ENCODE measurements at places on chromosomes 13 and 19.

GRCh38 chr13:101594936-101595335, 142.5 kb downstream of the ITGBL1 start:
- no peak for DNase-seq

GRCh38 chr13:90872491-90873025, 474.9 kb upstream of the MIR17HG start:
- DNase-seq = no peak

GRCh38 chr13:94660695-94661326, 51.5 kb downstream of the SOX21 start:
- DNase-seq = no peak

DNA sequence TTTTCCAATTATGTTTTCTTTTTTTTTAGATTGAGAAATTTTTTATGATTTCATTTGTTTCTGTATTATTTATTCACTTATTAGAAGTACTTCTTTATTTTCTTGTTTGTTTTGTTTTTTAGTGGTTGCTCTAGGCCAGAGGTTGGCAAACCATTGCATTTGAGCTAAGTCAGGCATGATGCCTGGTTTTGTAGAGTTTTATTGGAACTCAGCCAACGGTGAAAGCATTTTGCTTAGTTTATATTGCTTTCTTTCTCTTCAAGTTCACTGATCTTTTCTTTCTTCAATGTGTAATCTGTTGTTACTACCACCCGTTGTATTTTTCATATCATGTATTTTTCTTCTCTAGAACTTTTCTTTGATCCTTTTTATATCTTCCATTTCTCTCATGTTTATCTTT, 19.7 kb downstream of the ZNF567 start:
- DNase-seq = no peak

DNA sequence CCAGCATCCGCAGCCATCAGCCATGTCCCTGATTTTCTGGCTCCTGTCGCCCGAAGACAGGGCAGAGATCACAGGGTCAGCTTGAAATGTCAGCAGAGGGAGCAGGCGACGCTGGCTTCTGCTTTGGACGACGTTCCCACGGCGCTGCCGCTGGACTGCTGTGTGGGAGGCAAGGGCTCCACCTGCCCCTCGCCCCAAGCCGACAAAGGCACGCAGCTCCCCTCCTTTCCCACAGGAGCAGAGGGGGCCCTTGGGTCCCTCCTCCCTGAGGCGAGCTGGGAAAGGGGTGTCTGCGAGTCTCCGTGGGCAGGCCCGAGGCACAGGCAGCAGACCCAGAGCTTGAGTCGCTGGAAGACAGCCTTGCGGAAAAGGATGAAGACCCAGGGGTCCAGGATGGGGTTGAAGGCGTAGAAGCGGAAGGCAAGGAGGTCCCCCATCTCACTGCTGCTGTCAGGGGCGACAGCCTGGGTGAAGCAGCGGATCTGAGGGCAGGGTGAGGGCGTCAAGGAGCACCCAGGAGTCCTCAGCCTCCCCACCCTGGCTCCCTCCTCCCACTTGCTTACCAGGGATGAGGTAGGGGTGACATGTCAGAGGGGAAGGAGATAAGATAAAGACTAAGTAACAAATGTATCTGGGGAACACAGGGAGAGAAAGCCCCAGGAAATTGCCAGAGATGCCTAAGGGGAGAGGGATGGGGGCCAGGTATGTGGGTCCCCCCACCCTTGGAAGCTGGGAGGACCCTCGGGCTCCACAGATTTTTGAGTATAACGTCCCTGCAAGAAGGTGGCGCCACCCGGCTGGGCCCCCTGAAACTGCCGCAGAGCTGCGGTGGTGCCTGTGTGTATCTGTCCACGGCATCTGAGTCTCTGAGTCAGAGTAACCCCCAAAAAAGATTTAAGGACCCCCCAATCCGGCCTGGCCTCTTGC, 3.4 kb downstream of the PTGIR start:
- no peak for DNase-seq

- DNase-seq = no peak
Observed at GRCh38 chr13:112067116-112067741, at the start of gene SOX1. Gene SOX1 (plus strand): TSS chr13:112067149. CDS start chr13:112067659, 510 bp downstream.

DNA sequence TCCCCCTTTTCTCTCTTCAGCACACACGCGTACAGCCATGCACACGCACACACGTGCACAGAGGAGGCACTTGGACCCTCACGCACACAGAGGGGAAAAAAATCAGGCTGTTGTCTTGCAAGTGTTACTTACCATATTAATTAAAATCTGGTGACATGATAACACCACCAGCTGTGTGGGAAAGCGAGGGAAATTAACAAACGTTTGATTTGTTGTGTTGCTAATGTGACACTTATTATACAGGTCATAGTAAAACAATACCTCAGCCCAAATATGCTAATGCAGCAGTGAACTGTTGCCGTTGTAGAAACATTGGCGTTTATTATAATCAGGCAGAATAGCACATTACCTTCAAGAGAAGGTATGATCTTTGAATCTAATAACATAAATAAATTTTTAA, 211.7 kb downstream of the TEX29 start:
- DNase-seq = no peak

DNA sequence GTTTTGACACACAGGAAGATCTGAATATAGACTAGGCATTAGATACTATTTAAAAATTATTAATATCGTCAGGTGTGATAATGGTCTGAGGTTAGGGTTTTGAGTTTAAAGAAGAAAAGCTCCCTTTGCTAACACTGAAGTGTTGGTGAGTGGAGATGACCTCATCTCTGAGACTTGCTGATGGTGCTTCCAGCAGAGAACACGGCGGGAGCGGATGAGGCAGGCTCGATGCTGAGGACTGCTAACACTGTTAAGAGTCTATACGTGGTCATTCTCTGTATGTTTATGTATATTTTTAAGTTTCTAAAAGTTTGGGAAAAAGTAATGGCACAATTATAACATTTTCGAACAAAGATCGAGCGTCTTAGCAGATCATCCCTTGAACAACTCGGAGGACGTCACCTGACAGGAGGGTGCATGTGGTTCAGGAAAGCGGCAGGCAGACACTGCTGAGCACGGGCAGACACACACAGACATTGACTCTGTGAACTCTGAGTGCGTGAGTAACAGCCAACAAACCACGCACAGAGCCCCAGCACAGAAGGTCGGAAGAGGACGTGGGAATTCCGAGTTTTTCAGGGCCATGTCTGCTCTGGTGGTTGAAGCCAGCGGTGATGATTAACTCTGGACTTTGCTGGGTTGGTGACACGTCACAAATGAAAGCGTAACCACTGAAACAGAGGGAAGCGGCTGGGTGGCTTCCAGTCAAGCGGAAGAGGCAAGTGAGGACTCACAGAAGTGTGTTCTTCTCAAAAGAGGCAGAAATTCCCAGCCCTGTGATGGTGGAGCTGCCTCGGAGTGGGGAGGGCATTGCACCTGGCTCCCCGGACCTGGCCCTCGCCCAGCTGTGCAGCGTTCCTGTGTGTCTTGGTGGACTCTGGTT, 91.9 kb upstream of the TEX29 start:
- DNase-seq = no peak

GRCh38 chr19:14066134-14066533, 4.3 kb upstream of the PALM3 start:
- no peak for DNase-seq

DNA sequence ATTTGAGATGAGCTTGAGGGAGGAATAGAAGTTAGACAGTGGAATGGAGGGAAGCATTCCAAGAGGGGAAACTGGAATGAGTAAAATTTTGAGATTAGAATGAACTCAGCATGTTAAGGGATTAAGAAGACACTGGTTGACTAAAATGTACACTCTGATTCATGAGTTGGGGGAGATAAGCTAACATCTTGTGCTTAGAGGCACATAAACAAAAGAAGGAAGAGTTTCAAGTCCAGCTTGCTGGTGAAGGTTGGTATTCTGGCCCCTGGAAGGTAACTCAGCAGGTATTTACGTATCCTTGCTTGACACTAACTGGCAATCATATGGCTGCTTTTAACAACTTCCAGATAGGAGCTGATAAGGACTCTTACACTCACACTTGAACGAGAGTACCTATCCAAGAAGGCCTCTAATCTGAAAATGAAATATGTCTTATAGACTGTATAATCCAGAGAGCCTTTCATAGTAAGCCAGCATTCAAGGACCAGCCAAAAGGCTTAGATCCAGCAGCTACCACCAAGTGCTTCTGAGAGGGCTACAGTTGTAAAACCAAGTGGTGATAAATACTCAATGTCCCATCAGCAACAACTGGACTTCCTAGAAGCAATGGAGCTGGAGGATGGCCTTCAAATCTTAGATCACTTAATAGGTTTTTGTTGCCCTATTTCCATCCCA, 149.7 kb upstream of the SERP2 start:
- DNase-seq = no peak

DNA sequence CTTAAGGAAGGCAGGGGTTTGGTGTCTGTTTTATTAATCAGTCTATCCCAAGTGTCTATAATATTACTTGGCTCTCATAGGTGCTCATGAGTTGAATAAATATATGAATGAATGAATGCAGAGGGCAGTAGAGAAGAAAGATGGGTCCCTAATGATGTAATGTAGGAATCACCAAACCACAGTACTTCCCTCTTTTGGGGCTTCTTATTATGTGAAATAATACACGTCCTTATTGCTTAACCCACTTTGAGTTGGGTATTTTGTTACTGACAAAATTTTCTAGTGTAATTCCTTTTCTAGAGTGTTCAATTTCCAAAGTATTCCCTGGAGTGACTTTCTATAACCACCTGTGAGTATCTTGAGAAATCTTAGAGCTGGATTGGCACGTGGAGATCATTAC, 13.2 kb downstream of the KLK5 start:
- no peak for DNase-seq

GRCh38 chr13:36148446-36148845, 17.3 kb upstream of the DCLK1 start:
- DNase-seq = no peak

DNA sequence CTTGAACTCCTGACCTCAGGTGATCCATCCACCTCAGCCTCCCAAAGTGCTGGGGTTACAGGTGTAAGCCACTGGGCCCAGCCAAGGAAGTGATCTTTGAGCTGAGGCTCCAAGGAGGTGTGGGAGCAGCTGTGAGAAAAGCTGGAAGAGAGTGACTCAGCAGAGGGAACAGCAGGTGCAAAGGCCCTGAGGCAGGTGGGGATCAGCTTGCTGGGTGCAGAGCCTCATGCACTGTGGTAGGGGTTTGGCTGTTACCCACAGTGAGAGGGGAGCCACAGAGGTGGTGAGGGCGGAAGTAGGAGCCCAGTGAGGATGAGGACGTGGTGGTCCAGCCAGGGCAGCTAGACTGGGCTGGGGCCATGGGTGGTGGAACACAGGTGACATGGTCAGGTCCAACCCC, 6.5 kb downstream of the NPAS1 start:
- DNase-seq = no peak

DNA sequence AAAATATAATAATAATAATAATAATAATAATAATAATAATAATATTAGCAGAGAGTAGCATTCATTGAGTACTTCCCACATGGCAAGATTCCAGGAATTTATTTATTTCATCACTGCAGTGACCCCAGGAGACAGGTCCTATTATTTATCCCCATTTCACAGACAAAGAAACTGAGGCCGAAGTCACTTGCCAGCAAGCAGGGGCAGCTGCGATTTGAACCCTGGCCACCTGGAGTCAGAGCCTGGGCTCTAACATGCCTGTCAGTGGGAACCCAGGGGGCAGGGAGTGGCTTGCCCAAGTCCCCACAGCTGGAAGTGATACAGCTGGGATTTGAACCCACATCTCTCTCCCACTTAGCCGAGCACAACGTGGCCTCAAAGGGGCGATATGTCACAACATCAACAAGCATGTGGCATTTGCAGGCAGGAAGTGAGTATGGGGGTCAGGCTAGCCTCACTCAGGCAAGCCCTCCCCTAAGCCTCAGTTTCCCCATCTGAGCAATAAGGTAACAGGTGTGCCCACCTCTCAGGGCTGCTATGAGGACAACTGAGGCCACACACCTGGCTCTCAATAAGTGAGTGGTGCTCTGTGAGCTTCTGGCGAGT, 2.9 kb downstream of the SHFL start:
- no peak for DNase-seq

- DNase-seq = no peak
Observed at GRCh38 chr13:94431574-94431973, 47.9 kb downstream of the DCT start.

DNA sequence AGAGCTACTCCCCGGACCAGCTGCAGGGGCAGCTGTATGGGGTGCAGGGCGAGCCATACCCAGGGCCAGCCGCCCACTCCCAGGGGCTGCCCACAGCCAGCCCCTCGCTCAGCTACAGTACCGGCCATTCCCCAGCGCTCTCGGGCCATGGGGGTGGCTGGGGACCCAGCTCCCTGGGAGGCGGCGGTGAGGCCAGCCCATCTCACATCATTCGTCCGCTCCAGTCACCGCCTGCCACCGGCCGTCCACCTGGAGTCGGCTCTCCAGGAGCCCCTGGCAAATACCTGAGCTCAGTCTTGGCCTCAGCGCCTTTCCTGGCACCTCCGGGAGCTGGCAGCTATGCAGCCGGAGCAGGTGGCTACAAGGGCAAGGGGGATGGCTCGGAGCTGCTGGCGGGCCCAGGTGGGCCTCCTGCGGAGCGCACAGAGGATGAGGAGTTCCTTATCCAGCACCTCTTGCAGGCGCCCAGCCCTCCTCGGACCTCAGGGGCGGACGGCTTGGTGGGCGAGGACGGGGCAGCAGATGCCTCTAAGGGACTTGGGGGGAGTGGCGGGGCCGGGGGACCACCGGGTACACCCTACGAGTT, 4.9 kb downstream of the PRR12 start:
- no peak for DNase-seq

- DNase-seq = no peak
Observed at GRCh38 chr19:18906605-18907519, 10.9 kb upstream of the CERS1 start.

DNA sequence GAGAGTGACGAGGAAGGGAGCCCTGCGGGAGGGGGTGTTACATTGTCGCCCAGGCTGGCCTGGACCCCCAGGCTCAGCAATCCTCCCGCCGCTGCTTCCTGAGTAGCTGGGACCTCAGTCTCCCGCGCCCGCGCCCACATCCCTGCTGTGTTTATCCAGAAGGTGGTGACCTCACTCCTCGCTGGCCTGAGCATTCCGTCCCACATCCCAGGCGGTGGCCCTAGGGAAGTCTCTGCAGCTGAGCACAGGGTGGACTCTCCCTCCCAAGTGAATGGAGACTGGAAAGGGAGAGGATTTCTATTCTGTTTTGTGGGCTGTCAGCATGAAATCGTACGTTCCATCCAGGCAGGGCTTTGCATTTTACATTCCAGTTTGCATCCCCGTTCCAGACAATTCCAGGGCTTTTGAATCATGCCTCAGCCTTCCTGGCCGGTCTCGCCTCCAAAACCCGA, 401 bp upstream of the ZNF765 start:
- no peak for DNase-seq

DNA sequence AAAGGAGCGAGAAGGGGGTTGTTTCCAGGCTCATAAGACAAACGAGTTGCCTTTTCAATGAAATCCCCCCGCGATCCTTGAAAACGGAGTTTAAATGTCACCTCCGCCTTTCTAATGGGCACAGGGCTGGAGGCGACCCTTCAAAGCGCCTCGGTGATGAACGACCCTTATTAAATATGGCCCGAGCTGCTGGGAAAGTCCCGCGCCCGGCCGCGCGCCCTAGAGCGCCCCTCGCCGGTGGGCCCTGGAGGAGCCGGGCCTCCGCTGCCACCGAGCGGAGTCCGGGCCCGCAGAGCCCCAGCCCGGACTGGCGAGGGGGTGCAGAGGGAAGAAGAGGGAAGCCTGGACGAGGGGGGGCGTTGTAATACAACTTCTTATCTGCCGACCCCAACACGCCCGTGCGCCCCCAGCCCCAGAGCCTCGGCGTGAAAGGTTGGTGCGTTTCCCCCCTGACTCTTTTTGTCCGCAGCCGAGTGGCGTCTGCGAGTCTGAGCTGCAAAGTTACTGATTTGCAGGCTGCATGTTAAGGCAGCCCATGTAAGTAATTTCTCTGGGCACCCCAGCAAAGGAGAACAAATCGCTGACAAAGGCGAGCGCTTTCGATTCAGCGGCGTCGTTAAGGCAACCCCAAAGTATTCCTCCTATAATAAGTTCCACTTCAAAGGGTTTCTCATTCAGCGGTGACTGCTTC, 11.9 kb downstream of the ZIC5 start:
- DNase-seq = no peak

Measured in activated CD4-positive, alpha-beta T cell treated with anti-CD3 and anti-CD28 coated beads, Interleukin-2, amount 50 U/mL, for 24 hours (primary cell).